NAMALWA (cell line): ENCODE measurements at places on chromosomes 2 and 18.
A peak's percentile ranks its signal among the peaks of the same experiment; 100 is the strongest.

DNA sequence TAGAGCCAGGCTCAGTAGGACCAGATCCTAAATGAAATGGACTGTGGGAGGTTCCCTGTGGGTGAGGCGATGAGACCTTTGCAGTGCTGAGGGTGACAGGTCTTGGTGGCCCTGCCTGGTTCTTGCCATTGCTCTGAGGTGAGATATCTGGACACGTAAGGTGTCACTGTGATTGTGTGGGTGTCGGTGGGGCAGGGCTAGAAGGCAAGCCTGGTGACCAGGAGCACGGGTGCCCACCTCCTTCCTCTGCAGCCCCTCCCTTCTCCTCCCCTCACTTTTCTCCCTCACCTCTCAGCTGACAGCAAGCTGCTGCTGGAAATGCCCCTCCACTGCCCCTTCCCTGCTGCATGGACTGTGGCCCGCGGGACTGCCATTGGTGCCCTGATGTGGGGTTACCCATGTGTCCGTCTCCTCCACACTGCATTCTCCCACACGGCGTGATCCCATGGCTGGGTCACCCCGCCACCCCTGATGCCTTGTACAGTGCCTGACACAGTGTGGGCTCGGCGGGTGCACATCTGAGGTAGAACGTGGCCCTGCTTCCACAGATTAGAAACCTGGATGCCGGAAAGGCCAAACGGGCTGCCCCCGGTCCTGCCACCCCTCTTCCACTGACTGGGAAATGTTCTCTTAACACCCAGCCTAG is 55.6 kb upstream of the FOSL2 start:
- no peak for DNase-seq

DNA sequence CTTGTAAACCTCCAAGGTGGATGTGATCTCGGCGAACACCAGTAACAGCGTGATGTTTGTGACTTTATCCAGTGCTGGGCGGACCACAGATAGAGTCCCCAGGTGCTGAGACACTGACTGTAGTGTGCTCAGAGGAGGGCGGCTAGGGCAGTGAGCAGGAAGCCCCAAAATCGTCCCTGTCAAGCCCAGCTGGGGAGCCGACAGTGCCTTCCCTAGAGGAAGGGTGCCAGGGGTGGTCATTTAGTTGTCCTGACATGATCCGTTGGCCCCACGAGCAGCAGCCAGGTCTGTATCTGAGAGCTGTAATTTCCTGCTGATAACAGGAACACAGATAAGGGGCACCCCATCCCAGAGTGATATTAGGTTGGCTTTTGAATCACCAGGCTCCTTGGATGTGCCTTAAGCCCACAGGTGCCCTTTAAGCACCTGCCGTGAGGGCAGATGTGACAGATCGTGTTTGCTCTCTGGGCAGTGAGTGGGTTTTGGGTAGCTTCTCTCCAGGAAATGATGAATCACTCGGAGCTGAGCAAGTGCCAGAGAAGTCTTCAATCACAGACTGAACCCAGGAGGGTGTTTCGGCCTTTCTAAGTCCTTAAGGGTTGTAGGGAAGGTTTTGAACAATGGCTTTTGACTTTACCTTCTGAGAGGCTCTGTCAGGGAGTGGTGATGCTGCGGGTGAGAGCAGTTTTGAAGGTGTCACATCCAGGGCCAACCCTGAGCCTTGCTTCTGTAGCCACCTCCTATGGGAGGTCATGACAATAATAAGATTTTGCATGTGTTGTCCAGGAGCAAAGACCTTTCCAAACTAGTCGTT is 7.7 kb downstream of the LPIN1 start:
- DNase-seq = peak; percentile 70

DNA sequence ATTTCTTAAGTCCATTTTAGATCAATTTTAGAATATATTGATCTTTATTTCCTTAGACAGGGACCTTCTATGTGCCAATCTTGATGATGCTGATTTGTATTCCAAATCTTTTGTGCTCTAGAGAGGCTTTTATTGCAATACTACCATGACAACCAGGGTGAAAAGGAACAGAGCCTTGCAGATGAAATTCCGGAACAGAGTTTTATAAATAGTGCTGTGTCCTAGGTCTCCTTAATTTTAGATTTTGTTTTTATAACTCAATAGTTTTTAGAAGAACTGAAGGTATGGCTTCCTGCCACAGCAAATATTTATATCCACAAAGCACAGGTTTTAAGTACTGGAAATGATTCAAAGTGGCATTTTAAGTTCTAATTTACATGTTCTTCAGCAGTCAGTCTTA is 160.2 kb downstream of the PMAIP1 start:
- no peak for DNase-seq

DNA sequence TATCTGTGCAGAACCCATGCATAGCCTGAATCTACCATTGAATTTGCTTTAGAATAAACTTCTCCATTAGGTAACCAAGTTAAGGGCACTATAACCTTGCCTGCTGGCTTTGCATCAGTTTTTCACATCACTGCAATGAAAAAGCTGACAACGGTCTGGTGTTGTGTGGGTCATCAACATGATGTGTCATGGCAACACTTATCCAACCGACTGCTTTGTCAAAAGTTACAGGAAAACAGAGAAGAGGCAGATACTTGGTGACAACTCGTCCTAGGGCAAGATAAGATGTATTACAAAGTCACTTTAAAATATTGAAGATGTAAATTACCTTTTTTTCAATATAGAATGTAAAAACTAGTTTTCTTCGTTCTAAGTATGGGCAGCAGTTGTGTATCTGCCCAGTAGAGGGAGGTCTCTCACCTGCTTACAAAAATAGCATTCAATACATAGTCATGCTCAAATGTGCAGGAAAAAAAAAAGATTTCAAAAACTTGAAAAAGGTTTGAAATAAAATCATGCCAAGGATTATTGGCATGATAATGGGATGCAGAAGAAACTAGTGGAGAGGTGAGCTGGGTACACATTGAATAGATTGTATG is 96.3 kb downstream of the EVA1A start:
- DNase-seq = peak; percentile 33
